ENCODE measurements at places on chromosomes 5 and 9.

DNA sequence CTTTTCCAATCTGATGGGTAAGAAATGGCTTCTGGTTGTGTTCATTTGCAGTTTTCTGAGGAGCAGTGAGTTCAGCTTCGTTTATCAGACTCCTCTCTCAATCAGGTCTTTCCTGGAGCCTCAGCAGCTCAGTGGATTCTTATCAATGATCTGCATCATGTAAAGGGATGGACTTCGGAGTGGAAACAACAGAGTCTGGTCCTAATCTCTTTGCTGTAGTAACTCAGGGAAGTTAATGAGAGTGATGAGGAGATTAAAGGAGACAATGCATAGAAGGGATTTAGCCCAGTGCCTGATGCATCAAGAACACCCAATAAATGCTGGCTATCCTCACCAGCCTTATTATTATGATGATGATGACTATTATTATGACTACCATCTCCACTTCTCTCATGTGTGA, 47.2 kb downstream of the SMIM23 start:
- DNase-seq, result no peak

GRCh38 chr5:158305861-158306260, 446.9 kb upstream of the CLINT1 start:
- DNase-seq, result no peak

DNA sequence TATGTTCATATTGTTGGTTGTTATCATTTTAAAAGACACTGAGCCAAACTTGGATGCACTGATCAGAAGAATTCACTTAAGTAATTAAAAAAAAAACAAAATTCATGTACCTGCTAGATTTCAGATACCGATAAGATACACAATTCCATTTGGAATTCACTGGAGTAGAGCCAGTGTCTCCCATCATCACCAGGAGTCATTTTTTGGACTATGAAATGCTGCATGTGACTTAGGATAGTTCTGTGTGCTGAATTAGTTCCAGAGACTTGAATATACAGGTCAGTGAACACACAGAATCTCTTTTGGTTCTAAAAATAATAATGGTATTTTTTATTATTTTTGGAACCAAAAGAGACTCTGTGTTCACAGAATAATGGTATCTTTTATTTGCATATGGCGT, 482.6 kb upstream of the PIK3R1 start:
- no peak for DNase-seq

GRCh38 chr5:178486239-178486641, 104.0 kb downstream of the COL23A1 start:
- DNase-seq, result no peak

DNA sequence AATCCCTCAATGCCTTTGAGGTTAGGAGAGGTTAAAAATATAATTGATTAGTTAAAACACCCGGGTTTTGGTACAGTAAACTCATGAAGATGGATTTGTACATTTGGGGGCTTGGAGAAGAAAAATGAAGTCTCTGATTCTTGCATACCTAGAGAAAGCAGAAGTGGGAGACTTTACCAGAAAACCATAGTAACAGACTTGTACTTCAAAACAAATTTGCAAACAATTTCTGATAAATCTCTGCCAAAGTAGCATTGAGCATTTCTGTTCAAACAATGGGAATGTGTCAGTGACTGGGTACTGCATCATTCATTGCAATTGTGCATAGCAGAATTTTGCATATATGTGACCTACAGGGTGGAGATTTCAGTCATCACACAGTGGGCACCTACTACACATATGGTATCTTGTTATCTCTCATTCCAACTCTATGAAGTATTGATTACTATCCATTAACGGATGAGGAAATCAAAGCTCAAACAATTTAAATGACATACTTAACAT, 256.9 kb downstream of the PLK2 start:
- DNase-seq, result no peak

DNA sequence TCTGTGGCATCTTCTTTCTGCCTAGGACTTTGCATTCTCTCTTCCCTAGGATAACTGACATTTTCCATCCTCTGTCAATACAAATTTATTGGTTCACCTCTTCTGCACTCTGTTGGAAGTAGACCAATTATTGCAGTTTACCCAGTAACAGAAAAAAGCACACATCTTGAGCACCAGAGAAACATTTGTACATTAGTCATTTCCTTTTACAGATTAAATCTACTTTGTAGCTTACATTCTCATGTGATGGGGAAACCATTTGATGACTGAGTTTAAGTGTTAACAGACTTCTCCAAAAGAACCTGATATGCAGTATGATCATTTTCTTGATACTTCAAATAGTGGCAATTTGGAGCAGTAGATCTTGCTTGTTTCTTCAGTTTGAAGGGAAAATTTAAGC, 1098.8 kb downstream of the DTWD2 start:
- no peak for DNase-seq

- no peak for DNase-seq
These were observed 124.9 kb upstream of the PTGER4 start for GRCh38 chr5:40554813-40555212.

GRCh38 chr9:72005451-72005850, 55.0 kb downstream of the C9orf57 start:
- no peak for DNase-seq

- DNase-seq, result no peak
These were observed 15.3 kb downstream of the MYMK start for GRCh38 chr9:133509179-133510083.

DNA sequence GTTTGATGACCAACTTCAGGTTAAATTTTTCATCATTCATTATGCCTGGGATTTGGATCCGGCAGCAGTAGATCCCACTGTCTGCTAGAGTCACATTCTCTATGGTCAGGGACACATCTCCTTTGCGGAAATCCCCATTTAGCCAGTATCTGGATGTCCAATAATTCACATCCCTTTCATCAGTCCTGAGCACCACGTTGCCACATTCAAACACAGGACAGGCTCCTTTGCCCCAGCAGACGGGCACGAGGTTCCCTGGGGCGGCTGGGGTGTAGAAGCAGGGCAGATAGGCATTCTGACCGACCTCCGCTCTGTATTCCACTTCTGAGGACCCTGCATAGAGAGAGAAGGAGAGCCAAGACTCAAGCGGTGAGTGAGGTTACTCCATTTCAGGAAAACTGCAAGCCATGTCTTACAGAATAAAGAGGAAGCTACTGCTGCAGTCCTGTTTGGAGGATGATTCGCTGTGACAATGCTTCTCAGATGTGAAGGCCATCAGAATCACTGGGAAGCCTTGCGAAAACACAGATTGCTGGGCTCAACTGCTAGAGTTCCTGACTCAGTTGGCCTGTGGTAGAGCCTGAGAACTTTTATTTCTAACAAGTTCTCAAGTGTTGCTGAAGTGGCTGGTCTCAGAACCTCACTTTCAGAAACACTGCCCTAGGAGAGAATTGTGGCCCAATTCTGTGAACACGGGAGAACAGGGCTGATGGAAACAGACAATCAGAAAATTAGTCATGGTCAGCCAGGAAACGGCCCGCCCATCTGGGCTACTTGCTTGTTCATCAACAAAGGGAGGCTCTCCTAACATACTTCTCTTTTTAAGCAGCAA, 2.0 kb downstream of the HAVCR2 start:
- DNase-seq, result no peak

- DNase-seq, result no peak
These were observed 37.3 kb upstream of the ADRA1B start for GRCh38 chr5:159878988-159879471.

DNA sequence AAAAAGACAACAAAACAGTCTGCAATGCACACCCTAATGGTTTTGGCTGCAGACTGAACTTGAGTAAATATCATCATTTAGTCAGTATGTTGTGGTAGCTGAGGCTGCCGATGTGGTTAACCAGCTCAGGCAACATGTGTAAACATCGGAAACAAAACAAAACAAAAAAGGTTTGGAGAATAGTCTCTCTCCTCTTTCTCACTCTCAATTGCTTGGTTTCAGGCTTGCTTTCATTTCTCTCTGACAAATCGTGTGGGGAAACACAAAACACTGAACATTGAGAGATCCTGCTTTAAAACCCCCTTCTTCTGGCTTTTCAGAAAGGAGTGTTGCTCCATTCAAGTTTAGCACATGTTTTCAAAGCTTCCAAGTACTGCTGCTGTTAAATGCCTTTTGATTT, 453.3 kb downstream of the BNC2 start:
- peak; percentile 79 for DNase-seq

DNA sequence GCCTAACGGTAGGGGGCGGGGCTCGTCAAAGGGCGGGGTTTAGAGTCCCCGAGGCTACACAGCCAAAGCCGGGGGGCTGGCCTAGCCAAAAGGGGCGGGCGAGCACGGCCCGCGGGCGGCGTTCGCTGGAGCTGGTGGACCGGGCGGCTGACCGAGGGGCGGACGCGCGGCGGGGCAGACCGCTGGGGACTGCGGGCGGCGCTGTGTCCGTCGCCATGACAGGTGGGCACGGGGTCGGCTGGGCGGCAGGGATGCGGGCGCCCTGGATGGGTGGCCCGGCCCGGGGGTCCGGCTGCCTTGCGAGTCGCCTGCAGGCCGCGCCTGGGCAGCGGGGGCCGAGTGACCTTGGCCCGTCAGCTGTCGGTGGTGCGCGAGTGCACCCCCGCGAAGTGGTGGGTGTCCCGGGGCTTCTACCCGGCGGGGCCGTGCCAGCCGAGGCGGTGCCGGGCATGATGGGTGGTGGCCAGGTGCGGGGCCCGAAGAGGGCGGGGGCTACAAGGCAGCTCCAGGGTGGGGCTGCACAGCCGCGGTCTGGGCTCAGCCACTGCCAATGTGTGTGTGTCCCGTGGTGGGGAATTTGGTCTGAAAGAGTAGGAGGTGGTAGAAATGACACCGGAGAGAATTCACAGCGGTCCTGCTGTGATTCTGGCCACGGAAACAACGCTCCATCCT, at the start of gene CARD19:
Gene CARD19, plus strand, starts transcription at position 87 of the 672 bp plus-strand sequence. Its CDS starts 129 bp downstream, at position 216.
- DNase-seq, result no peak

DNA sequence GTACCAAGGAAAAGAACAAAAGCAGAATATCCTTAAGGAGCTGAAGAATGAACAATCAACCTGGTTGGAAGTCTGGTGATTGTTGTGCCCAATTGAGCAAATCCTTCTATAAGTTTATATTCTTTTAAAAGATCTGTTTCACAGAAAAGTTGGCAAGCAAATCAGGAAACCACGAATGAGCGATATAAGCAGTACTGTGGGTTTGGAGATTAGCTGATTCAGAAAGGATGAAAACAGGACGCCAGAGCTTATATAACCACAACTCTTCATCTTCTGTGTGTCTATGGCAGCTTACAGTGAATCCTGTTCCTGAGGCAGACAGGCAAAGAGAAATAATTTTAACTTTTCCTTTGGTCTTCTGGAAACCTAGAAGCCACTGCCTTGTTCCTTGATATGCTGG, 61.7 kb downstream of the SLC38A9 start:
- DNase-seq, result no peak

GRCh38 chr5:38710627-38711026, 135.2 kb upstream of the OSMR start:
- no peak for DNase-seq

GRCh38 chr5:169906745-169907649, 73.3 kb downstream of the INSYN2B start:
- DNase-seq, result no peak

- DNase-seq, result no peak
These were observed 418.5 kb upstream of the RORB start for GRCh38 chr9:74078647-74079046.
